ENCODE measurements at places on chromosomes 16 and 17.
A peak's percentile ranks its signal among the peaks of the same experiment; 100 is the strongest.

DNA sequence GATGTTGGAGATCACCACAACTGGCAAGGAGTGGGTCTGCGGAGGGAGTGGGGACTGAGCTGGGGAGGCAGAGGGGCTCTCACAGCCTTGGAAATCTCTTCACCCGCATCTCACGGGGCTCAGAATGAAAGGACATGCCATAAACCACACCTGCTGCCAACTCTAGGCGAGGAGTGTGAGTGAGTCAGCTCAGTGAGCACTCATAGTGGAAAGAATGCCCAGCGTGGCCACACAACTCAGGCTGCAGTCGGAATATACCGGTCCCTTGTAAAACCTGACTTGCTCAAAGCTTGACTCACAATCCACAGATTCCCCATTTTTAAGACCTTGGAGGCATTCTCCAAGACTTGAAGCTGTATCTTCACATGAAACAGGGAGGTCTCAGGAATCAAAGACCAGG is 36.7 kb downstream of the STAT5A start:
- DNase-seq = no peak

- DNase-seq = no peak
Observed at GRCh38 chr16:83878838-83879237, 20.1 kb upstream of the MLYCD start.

DNA sequence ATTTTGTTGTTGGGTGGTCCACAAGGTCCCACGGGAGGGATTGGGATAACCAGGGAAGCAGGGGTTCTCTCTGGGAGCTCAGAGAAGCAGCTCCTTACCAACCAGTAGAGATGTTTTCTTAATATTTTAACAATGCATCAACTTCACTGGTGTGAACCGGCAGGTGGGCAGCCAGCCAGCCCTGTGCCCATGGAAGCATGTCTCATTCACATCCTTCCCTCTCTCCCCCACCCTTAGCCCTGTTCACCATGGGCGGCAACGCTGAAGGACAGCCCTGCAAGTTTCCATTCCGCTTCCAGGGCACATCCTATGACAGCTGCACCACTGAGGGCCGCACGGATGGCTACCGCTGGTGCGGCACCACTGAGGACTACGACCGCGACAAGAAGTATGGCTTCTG is 9.3 kb downstream of the MMP2 start:
- DNase-seq = no peak

- no peak for DNase-seq
Observed at GRCh38 chr17:39580082-39580468, 27.6 kb downstream of the NEUROD2 start.

DNA sequence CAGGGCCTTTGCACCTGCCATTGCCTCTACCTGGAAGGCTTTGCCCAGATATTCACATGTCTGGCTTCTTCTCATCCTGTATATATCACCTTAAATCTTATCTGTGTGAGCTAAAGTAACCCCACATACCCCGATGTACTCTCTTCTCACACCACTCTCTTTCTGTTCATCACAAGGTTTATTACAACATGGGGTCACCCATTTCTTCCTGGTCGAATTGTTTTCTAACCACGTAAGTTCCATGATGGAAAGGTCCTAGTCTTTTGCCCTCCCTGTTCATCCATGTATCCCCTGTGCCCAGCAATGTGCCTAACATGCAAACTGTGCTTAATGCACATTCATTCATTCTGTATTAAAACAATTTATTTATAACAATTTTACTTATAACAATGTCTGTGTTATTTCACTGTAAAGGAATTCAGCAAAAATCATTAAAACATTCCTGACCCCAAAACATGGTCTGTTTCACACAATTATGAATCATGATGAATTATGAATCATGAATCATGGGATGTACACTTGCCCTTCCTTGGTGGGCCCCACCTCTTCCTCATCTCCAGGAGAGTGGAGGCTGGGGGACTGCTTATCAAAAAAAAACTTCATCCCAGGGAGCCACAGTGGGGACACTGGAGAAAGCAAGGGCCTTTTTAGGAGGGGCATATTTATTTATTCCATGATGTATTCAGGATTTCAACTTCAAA is 336.4 kb downstream of the GRIN2A start:
- DNase-seq = no peak

- DNase-seq = no peak
Observed at GRCh38 chr16:83723244-83723643, 84.5 kb upstream of the HSBP1 start.

DNA sequence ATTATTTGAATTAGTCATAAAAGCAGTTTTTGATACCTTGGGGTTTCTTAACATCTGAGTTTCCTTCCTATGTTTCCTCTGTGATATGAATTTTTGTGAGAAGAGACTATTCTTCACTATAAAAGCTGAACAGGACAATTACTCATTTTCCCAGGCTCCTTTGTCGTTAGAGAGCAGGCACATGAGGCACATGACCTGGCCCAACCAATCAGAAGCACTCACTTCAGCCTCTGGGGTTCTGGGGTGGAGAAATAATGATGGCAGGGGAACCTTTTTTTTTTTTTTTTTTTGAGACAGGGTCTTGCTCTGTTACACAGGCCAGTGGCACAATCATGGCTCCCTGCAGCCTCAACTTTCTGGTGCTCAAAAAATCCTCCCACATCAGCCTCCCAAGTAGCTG is 145.5 kb upstream of the ASIC2 start:
- no peak for DNase-seq

GRCh38 chr17:70271200-70271599 is 101.9 kb downstream of the KCNJ2 start:
- DNase-seq = no peak

- no peak for DNase-seq
Observed at GRCh38 chr17:42180411-42180921, 476 bp downstream of the KCNH4 start.

DNA sequence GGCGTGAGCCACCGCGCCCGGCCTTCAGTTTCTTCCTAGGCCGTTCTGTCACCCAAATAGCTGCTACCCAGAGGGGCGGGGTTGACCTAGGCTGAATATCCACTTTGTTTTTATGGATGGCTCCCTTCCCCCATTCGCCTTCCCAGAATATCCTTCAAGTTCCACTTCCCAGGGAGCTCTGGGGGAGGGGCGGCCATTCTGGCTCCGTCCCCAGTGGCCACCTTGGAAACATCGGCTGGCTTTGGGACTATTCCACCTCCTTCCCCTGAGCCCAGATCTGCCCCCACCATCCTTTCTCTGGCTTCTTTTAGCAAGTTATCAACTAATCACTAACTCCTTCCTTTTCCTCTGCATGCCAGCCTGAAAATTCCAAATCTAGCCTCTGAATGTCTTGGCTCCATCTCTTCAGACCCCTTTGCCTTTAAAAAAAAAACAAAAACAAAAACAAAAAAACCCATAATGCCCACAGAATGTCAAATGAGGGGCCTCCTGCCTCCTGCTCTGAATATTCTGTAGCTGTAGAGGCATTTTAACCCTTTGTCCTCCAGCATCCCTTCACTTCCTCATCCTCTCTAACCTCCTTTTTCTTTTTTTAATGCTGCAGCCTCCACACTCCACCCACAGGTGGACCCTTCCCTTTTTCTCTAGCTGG is 6.4 kb downstream of the ATP1B2 start:
- no peak for DNase-seq

DNA sequence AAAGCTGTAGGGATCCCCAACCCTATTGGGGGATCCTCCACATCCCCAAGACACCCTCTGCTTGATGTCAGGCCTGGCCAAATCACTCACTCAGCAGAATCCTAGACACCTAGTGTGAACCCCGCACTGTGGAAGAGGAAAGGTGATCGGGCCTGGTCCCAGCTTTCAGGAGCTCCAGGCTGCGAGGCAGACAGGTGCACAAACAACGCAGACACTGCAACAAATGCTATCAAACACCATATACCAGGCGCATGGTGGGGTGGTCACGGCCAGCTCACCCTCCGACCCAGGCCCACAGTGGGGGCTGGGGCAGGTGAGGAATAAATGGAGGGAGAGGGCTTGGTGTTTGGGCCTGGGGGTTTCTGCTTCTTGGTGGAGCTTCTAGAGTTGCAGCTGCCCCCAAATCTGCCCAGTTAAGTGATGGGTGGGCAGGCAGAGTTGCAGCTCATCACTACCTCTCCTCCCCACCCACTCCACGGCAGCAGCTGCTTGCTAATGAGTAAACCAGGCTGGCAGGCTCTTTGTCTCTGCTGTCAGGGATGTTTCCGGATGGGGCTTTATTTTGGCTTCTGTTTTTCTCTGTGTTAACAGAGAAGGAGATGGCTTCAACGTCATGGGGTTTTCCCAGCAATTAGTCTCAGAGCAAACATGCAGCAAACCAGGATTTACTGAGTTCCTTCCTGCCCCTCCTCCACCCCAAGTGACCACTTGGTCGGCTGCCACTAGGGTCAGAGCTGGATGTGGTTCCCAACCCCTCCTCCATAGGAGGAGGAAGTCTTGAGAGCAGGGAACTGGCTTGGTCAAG is 46.6 kb downstream of the PECAM1 start:
- DNase-seq = no peak

- DNase-seq = no peak
Observed at GRCh38 chr17:63150994-63151464, 185.0 kb downstream of the TANC2 start.

DNA sequence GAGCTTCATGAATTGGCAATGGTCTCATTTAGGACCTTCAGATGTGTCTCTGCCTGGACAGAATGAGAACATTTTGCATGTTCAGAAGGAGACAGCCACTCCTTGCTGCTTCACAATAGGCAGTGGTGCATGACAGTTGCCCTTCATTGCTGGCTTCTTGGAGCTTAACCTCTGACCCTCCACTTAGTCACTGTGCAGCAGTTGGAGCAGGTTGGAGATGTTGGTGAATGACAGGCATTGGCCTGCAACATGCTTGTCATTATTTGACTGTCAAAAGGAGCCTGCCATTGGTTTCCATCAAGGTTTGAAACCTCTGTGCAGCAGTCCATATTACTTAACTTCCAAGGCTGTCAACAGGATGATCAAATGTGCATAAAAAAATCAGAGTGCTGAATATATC is 22.7 kb downstream of the FTO start:
- DNase-seq = no peak

GRCh38 chr17:77783991-77784820 is 174.3 kb upstream of the TNRC6C start:
- peak; percentile 32 for DNase-seq

DNA sequence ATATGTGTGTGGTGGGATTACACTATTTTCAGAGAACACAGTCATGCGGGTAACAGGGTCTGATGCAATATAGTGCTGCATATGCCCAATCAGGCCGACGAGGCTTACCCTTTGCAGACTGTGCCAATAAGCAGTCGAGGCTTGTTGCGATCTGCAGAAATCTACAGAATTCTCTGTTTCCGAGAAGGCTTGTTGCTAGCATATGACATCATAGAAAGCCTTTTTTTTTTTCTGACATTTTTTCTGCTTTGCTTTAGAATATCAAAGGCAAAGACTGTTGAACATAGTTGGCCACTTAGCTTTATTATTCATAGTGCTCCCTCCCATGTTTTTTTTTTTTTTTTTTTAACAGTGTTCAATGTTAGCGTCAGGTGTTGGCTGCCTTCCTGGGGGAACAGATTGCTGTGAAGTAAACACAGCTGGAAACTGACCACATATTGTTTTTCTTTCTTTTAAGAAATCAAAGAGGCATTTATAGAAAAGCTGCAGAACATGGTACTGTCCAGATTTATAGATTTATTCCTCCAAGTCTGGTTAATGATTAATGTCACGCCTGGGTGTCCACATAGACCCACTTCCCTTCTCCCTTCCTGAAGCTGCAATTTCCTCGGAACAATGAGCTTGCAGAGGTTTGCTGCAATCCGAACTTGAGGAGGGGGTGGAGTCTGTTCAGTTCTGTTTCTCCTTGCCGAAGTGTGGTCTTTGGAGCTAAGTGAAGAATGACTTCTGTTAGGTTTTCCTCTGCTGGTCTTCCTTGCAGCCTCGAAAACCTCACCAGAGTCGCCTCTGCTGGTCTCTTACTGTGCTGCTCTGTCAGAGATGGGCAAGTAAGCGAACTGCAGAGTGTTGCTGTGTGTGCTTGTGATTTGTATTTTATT is 87.3 kb downstream of the MAP2K6 start:
- DNase-seq = no peak

- no peak for DNase-seq
Observed at GRCh38 chr17:1181753-1182137, 2.0 kb upstream of the ABR start.

- peak; percentile 50 for DNase-seq
Observed at GRCh38 chr16:86044241-86044671, 145.3 kb downstream of the IRF8 start.

DNA sequence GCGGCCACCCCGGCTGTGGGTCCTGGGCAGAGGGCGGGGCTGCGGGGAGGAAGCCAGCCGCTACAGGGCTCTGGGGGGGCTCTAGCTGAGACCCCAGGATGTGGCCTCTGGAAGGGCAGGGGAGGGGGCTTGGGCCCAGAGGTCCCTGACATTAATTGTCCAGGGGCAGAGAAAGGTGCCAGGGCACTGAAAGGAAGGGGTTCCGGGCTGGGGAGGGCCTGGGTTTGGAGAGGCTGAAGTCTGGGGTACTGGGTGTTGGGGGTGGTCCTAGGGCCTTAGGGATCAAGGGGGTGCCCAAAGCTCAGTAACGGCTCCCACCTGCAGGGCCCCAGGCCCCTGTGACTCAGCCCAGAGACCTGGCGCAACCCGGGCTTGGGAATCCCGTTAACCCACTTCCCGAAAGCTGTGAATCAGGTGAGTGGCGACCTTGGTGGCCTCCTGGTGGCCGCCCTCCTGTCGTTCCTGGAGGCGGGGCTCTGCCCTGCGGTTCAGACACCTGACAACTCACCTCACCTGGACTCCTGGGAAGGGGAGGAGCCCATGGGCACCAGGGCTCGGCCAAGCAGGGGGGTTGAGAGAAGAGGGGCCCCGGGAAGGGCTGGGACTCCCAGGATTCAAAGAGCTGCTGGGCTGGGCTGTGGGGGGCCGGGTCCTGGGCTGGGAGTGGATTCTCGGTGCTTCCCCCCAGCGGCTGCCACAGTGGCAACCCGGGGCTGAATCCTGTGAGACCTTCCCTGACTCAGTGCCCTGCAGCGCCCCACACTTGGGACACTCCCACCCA is 465 bp upstream of the PRSS22 start:
- DNase-seq = no peak

- peak; percentile 17 for DNase-seq
Observed at GRCh38 chr17:9644910-9645751, at the start of gene USP43. Gene USP43 (plus strand): TSS chr17:9645517. CDS start chr17:9645633, 116 bp downstream.

DNA sequence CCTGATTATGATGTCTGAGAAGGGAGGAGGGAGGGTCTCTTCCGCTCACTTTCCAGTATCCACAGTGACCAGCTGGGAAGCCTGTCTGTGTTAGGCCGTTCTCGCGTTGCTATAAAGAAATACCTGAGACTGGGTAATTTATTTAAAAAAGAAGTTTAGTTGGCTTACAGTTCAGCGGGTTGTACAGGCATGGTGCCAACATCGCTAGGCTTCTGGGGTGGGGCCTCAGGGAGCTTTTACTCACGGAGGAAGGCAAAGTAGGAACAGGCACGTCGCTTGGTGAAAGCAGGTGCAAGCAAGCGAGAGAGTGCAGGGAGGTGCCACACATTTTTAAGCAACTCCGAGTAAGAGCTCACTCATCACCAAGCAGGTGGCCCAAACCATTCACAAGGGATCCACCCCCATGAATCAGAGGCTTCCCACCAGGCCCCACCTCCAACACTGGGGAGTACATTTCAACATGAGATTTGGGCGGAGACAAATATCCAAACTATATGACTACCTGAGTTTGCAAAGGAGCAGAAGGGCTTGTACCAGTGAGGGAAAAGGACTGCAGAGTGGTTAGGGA is 137.5 kb downstream of the CCDC182 start:
- DNase-seq = no peak
